ENCODE measurements at places on chromosomes 3 and 15.
A peak's percentile ranks its signal among the peaks of the same experiment; 100 is the strongest.

DNA sequence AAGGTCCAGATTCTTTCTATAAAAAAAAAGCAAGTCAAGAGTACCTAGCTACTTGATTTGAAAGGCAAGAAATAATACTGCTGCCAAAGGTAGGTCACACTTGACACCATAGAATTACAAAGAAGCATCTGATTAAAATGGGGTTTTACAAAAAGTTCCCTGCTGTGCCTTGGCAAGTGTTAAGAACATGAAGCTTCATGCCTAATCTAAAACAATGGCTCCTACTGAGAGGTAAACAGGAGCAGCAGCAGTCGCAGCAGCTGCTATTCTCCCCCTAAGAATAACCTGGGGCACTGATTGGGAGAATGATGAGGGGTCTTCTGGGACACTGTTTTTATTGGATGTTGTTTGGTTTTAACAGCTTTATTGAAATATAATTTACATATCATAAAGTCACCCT lies 14.1 kb downstream of the UBP1 start:
- no peak for DNase-seq

DNA sequence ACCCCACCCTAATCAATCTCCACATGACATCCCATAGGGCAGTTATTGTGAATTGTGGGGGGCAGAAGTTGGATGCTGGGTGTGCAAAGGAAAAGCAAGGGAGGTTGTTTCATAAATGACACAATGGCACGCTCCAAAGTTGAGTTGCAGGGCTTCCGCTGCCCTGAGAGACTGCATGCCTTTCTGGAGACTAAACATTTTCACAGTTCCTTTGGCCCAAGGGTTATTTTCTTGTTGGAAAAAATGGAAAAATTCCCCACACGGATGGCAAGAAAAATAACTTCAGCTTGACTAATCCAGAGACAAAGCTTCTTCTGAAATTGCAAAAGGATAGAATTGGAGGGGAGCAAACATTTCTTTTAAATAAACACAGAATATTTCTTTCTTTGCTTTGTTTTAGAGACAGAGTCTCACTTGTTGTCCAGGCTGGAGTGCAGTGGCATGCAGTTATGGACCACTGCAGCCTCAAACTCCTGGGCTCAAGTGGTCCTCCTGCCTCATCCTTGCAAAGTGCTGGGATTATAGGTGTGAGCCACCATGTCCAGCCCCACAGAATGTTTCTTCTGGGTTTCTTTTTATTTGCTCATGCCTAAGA lies 19.1 kb upstream of the TPM1 start:
- no peak for DNase-seq

DNA sequence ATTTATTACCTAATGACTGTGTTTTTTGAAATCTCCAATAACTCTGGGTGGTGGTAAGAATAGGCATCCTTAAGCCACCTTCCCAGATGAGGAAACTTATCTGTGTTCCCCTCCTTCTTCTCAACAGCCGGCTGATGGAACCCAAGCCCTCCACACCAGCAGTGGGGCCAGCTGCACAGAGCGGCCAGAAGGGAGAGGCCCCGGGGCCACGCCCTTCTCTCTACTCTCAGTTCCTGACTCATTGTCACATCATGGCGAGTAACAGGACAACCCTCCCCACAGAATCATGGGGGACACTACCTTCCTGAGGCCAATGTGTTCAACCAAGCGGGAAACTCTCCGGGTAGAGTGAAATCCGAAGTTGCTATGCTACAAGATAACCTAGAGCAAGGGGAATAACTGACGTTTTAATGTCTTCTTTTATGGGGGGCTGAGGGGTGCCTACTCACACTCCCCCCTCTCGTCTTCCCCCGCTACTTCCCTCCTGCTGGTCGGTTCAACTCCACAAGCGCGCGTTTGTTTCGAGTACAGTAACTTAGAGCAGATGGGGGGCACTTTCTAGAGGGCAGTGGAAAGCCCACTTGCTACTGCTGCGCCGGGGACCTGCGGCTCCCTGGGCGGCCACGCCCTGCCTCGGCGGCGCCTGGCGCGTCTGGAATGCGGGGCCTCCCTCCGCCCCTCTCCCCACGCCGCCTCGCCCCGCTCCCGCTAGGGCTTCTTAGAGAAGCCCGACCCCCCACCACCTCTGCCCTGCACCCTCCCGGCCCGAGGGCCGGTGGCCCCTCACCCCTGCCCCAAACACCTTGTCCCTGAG lies 621 bp downstream of the ANXA2 start:
- DNase-seq = peak; percentile 54

- DNase-seq = no peak
Measured at GRCh38 chr3:71541313-71541712, 42.2 kb downstream of the FOXP1 start.

GRCh38 chr3:181292984-181293383 lies 303.4 kb upstream of the DNAJC19 start:
- DNase-seq = no peak

- DNase-seq = peak; percentile 33
Measured at GRCh38 chr3:184561913-184562877, 610 bp downstream of the EPHB3 start.

GRCh38 chr3:55858302-55858701 lies 371.2 kb upstream of the WNT5A start:
- DNase-seq = no peak

DNA sequence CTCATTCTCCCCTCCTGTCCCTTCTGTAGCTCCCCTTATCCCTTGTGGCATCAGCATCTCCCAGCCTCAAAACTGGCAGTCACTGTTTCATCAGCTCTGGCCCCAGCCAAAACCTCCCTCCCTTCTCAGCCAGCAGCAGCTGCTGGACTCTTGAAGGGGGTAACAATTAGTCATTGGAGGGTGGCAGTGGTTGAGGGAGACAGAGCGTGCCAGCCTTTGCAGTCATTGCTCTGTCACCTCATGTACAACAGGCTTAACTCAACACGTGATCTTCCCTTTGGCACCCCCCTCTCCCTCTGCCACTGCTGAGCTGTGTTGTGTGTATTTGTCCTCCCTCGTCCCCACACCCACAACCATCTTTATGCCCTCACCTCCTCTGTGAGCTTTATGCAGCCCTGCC lies 28.2 kb downstream of the RBP2 start:
- DNase-seq = no peak

- no peak for DNase-seq
Measured at GRCh38 chr3:129051871-129052340, 8.7 kb upstream of the GP9 start.
